ENCODE measurements at places on chromosomes 16 and 17.

GRCh38 chr17:27520491-27521185 lies 64.4 kb downstream of the KSR1 start:
- DNase-seq: no peak

- no peak for DNase-seq
Observed at GRCh38 chr16:23072769-23073549, 76.3 kb downstream of the USP31 start.

- no peak for DNase-seq
Observed at GRCh38 chr16:5216441-5217080, 119.0 kb upstream of the EEF2KMT start.

GRCh38 chr16:17629936-17630335 lies 159.2 kb upstream of the XYLT1 start:
- no peak for DNase-seq

- DNase-seq: no peak
Observed at GRCh38 chr17:50260501-50260911, 13.8 kb upstream of the TMEM92 start.

GRCh38 chr17:51992864-51993416 lies 165.6 kb downstream of the CA10 start:
- no peak for DNase-seq

- DNase-seq: no peak
Observed at GRCh38 chr16:86229866-86230656, 280.3 kb upstream of the FOXF1 start.

GRCh38 chr17:8447799-8448198 lies 12.1 kb downstream of the NDEL1 start:
- DNase-seq: no peak

GRCh38 chr16:76565542-76565941 lies 288.3 kb downstream of the CNTNAP4 start:
- DNase-seq: no peak

DNA sequence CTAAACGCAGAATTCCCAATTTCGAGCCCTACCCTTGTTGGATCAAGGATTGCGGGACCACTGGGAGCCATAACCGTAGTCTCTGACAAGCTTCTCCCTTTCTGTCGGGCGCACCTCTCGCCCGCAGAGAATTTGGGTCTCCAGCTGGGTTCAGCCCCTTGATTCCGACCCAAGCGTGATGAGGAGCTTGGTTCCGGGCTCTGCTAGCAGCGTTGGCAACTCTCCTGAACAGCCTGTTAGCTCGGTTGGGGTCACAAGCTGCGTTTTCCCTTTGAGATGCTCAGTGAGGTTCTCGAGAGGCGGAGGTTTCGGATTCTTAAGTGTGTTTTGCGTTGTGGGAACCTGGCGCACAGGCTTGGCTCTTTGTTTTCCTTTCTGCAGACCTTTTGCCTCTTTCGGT lies 655 bp downstream of the ATXN1L start:
- DNase-seq: no peak
